ENCODE measurements at places on chromosomes 4 and X.

DNA sequence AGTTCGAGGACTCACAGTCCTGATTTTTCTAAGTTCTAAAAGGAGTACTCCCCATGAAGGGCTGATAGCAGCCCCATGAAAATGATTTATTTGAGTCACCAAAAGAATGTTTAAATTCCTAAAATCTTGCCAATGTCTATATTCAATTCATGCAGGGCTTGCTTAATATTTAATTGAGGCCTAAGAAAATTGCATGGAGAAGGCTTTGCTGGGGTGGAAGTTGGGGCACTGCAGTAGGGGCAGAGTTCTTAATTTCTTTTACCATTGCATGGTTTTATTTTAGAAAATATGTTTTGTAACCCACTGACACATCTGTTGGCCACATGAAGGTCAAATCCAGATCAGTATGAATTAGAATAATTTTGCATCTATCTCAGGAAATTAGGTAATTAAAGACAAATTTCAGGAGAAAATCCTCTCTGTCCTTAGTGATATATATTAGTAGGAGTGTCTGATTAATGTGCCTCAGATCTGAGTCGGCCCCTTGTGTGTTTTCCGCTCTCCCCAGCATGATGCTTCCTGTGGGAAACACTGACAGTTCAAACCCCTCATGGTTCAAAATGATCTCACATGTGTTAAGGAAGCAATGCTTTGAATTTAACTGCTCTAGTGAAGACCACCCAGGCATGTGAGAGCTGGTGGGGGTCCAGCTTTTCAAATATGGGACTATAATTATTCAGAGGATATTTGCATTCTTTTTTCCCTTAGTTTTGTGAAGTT is 54.0 kb upstream of the EGFL6 start:
- no peak overlapping the region for H3K27ac ChIP-seq
- H3K4me3 ChIP-seq = no peak overlapping the region
- no peak for DNase-seq

DNA sequence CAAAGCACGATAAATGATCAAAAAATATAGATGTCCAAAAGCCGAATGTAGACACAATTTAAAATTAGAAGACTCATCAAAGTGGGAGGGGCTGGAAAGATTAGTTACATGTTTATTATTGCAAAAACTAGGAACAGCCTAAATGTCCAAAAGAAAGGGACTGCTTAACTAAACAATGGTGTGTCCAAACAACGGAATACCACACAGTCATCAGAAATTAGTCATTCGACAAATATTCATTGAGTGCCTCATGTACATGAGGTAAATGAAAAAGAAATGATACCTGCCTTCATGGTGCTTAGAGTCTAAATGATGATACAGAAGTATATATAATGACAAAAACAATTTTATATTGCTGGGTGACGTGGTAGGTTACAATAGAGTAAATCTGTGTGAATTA is 139.7 kb downstream of the MAML3 start:
- H3K4me1 ChIP-seq = peaks cover 5% of the 10 kb centered on the region
- no peak for DNase-seq
- H3K36me3 ChIP-seq = no peaks in the 10 kb centered on the region

DNA sequence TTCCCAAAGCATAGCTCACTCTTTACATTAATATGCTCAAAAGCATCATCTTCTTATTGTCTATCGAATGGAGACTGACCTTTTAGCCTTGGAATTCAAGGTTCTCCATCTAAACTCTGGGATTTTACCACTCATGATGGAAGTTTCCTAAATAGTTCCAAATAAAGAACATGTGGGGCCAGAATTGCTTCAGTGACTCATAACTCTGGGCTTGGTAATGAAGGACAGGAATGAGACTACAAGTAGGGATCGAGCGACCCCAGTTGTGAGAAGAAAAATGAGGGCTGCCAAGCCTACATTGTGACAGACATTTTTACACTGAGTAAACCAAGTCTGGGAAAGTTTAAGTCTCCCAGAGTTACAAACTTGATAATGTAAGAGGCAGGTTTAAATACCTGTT is 269.9 kb downstream of the CBLL2 start:
- H3K4me3 ChIP-seq = no peak overlapping the region
- H3K4me1 ChIP-seq = no peaks in the 10 kb centered on the region
- no peak overlapping the region for H3K27ac ChIP-seq
- no peak for DNase-seq
- peaks cover 12% of the 10 kb centered on the region for H3K27me3 ChIP-seq

DNA sequence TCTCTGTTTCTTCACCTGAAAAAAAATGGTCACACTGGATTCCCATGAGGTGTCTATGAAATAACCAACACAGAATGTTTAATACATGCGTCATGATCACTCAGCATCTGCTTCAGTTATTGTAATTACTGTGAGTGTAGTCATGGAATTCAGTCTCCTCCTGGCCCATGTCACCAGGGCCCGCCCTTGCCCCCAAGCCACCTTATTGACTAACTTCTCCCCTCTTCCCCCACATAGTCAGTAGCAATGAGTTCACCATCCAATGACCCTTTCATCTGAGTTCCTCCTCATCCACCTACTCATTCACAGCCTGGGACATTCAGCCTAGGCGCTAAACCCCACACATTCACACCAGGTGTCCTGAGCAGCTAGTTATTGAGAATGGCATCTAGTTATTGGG is 15.6 kb downstream of the PNMA6F start:
- no peak for DNase-seq
- H3K4me1 ChIP-seq = no peaks in the 10 kb centered on the region
- H3K27ac ChIP-seq = no peak overlapping the region
- peaks cover 26% of the 10 kb centered on the region for H3K27me3 ChIP-seq
- H3K36me3 ChIP-seq = no peaks in the 10 kb centered on the region
- no peak overlapping the region for H3K4me3 ChIP-seq

DNA sequence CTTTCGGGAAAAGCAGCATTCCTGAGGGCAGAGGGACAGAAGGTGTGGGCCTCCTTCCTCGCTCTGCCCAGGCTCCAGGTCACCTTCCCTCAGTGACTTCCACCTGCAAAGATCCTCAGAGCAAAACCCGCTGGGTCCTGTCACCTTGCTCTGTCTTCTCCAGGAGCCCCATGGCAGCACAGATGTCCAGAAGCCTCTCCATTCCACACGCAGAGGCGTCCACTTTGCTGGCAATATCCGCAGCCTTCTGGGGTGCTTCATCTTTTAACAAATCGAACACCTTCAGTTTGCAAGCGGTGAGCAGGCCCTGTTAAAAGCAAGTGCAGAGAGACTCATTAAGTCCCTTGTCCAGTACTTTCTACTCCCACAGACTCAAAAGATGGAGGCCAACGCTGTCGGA is 27.3 kb downstream of the ASMTL start:
- no peak overlapping the region for H3K4me3 ChIP-seq
- H3K4me1 ChIP-seq = no peaks in the 10 kb centered on the region
- no peak for DNase-seq
- peaks cover 62% of the 10 kb centered on the region for H3K36me3 ChIP-seq
- H3K27me3 ChIP-seq = no peaks in the 10 kb centered on the region

DNA sequence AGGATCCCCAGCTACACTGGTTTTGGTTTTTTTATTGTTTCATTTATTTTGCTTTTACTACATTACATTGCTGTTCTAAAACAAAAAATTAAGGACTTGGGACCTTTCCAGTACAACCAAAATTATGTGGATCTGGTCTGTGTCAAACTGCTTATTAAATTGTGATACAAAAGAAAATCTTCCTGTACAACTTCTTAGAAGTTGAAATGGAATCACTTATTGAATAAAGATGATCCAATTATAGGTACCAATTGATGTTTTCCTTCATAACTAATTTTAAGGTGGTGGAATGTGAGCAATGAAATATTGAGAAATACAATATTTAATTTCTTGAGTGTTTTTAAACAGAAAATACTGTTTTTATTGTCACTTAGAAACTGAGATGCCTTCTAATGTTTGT is 67.3 kb downstream of the C4orf46 start:
- H3K4me3 ChIP-seq = no peak overlapping the region
- no peaks in the 10 kb centered on the region for H3K27me3 ChIP-seq
- no peaks in the 10 kb centered on the region for H3K36me3 ChIP-seq
- H3K4me1 ChIP-seq = no peaks in the 10 kb centered on the region
- DNase-seq = no peak
- no peak overlapping the region for H3K27ac ChIP-seq

DNA sequence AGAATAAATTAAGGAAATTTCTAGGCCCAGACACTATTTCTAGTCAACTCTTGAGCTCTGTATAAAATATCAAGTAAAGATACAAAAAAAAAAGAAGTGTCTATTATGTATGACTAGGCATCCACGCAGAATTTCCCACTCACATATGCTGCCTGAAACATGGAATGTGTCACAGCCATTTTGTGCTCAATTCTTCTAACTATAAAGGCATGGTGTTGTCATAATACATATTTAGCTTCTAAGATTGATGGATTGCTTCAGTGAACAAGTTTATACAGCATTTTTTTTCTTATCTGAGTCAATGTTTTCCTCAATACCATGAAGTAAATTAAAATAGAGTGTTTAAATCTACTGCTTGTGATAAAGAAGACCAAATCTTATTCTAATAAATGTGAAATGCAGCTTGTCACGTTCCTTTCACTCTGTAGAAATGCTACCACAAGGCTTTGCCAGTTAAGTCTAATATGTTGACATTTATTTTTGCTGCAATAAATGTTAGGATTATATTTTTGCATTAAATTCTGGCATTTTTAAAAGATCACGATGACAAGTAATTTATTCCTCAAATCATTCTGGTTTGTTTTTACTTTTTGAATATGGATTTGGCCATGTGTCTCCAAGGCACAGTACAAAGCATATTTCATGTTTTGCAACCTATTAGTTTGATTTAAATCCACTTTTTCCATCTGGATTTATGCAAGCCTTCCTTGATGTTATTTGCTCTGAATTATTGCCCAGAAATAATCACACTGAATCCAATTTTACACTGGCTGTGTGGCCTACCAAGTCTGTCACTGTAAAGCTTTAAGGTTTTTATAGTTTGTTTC is 1829.0 kb upstream of the PCDH7 start:
- no peaks in the 10 kb centered on the region for H3K27me3 ChIP-seq
- H3K4me1 ChIP-seq = no peaks in the 10 kb centered on the region
- H3K27ac ChIP-seq = no peak overlapping the region
- H3K4me3 ChIP-seq = no peak overlapping the region
- no peaks in the 10 kb centered on the region for H3K36me3 ChIP-seq
- no peak for DNase-seq

DNA sequence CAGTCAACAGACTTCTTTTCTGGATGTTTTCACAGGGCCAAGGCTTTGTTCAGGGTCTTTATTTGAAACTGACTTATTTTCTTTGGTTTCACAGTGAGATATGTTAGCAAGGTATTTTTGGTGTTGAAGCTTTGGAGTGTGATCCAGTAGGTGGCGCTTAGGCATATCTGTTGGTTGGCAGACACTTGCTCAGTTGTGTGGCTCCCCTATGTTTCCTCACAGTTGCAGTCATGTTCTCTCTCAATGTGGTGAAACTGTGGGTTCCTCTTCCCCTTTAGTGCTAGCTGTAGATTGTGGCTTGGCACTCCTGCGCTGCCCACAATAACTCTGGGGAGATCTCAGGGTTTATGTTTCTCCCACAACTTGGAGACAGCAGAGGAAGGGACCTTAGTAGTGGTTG is 460.8 kb downstream of the SLITRK2 start:
- no peaks in the 10 kb centered on the region for H3K27me3 ChIP-seq
- H3K4me3 ChIP-seq = no peak overlapping the region
- no peaks in the 10 kb centered on the region for H3K36me3 ChIP-seq
- no peaks in the 10 kb centered on the region for H3K4me1 ChIP-seq

DNA sequence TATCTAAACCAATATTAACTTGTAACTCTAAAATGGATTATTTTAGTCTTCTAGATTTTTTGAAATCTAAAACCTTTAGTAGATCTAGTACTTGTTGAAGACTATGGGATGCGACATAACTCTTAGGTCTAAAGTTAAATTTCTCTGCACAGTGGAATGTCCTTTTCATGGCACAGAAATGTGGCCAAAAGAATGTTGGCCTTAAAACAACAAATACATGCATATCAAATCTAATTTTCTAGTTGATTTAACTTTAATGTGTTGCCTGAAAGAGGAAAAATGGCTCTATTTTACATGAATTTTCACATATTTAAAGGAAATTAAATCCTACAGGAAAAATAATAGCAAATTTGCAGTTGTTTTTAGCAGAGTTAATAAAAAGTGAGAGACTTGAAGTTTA is 30.3 kb downstream of the NFKB1 start:
- H3K36me3 ChIP-seq = peaks cover 91% of the 10 kb centered on the region
- DNase-seq = no peak
- no peak overlapping the region for H3K4me3 ChIP-seq
- no peaks in the 10 kb centered on the region for H3K27me3 ChIP-seq

GRCh38 chr4:75662626-75663025 is 10.6 kb downstream of the G3BP2 start:
- H3K27ac ChIP-seq = peak overlapping the region; percentile 13
- H3K27me3 ChIP-seq = no peaks in the 10 kb centered on the region
- no peak for DNase-seq
- peaks cover 35% of the 10 kb centered on the region for H3K4me1 ChIP-seq

- no peak overlapping the region for H3K27ac ChIP-seq
- no peak for DNase-seq
- no peaks in the 10 kb centered on the region for H3K4me1 ChIP-seq
- no peaks in the 10 kb centered on the region for H3K27me3 ChIP-seq
- no peaks in the 10 kb centered on the region for H3K36me3 ChIP-seq
- no peak overlapping the region for H3K4me3 ChIP-seq
Observed at GRCh38 chrX:69088171-69088938, 76.9 kb downstream of the PJA1 start.

- H3K4me3 ChIP-seq = no peak overlapping the region
- peaks cover 7% of the 10 kb centered on the region for H3K4me1 ChIP-seq
- H3K27me3 ChIP-seq = no peaks in the 10 kb centered on the region
- H3K27ac ChIP-seq = peak overlapping the region; percentile 59
- no peak for DNase-seq
Observed at GRCh38 chr4:38889143-38889542, 21.5 kb downstream of the FAM114A1 start.

DNA sequence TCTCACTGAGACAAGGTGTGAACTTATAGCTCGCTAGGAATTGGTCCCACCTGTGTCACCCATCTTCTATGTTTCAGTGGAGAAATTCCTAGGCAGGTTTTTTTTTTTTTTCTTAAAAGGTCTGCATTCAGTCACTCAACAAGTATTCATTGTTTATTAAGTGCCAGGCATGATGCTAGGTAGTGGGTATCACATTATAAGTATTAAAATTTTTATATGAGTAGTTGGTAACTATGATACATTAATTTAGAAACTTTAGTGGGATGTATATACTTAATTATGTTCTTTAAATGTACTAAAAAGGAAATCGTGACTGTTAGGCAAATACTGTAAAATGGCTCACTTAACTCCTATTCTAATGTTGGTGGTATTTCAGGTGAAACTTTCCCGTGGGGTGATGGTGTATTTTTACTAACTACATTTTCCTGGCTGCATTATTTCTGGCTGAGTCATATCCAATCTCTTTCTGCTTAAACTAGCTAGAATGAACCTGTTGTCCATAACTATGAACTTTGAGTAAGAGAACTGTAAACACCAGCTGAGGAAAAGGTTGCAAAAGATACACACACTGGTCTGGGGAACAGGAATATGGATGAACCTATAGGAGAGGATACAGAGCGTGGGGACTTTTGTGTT is 49.3 kb upstream of the MED14 start:
- H3K27me3 ChIP-seq = no peaks in the 10 kb centered on the region
- no peak overlapping the region for H3K4me3 ChIP-seq
- H3K36me3 ChIP-seq = no peaks in the 10 kb centered on the region
- DNase-seq = no peak
- H3K4me1 ChIP-seq = no peaks in the 10 kb centered on the region
- H3K27ac ChIP-seq = no peak overlapping the region

GRCh38 chrX:17546356-17546755 is 171.4 kb downstream of the NHS start:
- no peak for DNase-seq
- H3K36me3 ChIP-seq = no peaks in the 10 kb centered on the region
- no peak overlapping the region for H3K4me3 ChIP-seq
- no peaks in the 10 kb centered on the region for H3K27me3 ChIP-seq
- H3K27ac ChIP-seq = no peak overlapping the region
